ENCODE measurements at places on chromosomes 1 and 21. TPM values are rescaled to one million over a fixed set of nuclear protein-coding genes. Genes with fewer than 3 reads are reported as not detected.

The PRR9 gene
- total RNA-seq, result not detected

The SLC45A1 gene
- total RNA-seq, result 3.2 TPM

The SPTA1 gene
- not detected for total RNA-seq

The ACOT11 gene
- 1.3 TPM for total RNA-seq

The FCRL4 gene
- not detected for total RNA-seq

The NUDT4B gene
- 20.6 TPM for total RNA-seq

The AGL gene
- total RNA-seq, result 34.4 TPM

The IBA57 gene
- total RNA-seq, result 5.5 TPM

The MYCL gene
- 0.22 TPM for total RNA-seq

Measured in subcutaneous adipose tissue (tissue), 4 donors.